ENCODE measurements at places on chromosomes 4 and X.

DNA sequence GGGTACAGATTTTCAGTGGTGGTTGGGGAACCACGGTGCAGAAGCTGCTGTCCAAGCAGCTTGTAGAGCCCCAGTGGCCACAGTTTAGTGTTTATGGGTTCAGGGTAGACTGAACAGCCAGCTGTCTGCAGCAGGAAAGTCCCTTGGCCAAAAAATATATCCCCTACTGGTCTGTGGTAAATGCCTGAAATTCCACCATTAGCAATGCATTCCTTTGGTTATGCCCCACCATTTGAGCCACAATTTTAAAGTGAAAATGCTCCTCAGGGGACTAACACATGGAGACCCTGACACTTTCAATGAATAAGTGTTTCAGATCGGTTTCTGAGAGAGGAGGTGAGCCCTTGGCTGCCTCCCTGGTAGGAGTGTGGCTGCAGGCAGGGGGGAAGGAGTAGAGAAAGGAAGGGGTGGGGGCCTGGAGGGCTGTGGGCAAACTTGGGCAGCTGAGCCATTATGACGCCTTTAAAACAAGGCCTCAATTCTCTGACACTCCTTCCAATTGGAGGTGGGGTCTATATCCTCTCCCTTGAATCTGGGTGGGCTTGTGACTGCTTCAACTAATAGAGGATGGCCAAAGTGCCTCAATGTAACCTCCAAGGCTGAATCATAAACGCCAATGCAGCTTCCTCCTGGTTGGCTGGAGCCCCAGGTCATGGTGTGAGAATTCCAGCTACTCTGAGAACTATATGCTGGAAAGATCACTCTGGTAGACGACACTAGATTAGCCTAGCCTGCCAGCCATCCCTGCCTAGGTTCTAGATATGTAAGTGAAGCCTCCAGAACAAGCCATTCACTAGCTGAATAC is 75.8 kb upstream of the ATP6AP2 start:
- no peak for DNase-seq

DNA sequence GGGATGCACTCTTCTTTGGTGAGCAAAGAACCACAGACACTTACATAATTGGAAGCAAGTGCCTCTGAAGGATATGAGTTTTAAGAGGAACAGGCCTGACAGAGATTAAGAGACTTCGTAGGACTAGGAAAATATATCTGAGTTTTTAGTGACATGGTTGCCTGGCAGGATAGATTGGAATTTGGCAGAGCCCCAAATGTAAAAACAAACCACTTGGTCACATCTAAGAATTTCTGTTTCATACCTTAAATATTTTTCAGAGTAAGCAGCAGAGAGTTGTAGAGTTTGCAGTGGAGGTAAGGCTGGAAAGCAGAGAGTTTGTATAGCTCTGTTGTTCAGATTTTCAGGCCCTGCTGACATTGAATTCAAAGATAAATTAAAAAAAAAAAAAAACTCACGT is 150.1 kb upstream of the MAGEB2 start:
- DNase-seq = no peak

DNA sequence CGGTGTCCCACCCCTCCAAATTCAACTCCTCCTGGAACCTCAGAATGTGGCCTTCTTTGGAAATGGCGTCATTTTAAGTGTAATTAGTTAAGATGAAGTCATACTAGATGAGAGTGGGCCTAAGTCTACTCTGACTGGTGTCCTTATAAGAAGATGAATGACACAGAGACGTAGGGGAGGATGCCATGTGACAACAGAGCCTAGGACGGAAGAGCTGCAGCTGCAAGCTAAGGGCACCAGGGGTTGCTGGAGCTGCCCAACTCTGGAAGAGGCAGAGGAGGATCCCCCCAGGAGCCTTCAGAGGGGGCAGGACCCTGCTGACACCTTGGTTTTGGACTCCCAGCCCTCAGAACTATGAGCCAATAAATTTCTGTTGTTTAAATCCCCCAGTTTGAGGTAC is 115.1 kb downstream of the STK32B start:
- DNase-seq = no peak

DNA sequence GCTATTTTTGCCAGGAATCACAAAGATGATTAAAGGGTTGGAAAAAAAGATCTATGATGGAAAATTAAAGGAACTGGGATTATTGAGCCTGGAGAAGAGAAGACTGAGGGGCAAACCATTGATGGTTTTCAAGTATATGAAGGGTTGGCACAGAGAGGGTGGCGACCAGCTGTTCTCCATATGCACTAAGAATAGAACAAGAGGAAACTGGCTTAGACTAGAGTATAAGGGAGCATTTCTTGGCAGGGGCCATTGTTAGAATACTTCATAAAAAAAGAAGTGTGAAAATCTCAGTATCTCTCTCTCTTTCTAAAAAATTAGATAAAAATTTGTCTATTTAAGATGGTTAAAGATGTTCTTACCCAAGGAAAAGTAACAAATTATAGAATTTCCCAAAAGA is 75.1 kb downstream of the NPNT start:
- no peak for DNase-seq

GRCh38 chr4:26360273-26360672 is 39.5 kb downstream of the RBPJ start:
- DNase-seq = no peak

DNA sequence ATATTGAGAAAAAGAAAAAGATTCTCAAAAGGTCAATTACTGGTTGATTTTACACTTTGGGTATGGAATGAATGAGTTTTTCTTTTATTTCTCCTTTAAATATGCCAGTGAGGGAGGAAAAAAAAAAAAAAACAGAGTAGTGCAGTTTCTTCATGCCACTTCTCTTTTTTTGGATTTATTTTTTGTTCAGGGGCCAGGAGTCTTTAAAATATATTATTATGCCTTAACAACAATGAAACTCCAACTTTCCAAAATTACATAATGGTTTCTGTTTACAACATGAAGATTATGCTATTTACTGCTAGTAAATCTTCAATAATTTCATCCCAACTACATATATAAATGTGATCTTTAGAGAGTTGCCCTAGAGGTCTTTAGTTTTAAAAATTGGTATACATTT is 31.9 kb downstream of the DTHD1 start:
- no peak for DNase-seq

- no peak for DNase-seq
These were observed 47.0 kb downstream of the FAT1 start for GRCh38 chr4:186676531-186677161.

DNA sequence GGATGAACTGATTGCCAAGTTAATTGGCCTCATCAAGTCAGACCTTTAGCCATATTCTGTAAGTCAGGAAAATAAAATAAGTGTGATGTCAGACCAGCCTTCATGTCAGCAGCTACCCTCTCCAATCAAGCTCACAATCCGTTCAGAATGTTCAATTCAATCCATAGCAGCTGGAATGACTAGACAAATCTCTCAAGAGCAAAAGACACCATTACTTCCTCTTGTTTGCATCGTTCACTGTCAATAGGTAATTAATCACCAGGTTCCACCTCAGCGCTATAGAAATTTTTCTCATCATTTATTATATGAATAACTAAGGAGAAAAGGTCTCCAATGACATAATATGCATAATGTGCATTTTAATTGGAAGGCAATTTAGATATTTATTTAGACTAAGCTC is 321.0 kb upstream of the GRIA3 start:
- DNase-seq = no peak

GRCh38 chr4:25163196-25163595 is 2.9 kb upstream of the SEPSECS start:
- DNase-seq = no peak

DNA sequence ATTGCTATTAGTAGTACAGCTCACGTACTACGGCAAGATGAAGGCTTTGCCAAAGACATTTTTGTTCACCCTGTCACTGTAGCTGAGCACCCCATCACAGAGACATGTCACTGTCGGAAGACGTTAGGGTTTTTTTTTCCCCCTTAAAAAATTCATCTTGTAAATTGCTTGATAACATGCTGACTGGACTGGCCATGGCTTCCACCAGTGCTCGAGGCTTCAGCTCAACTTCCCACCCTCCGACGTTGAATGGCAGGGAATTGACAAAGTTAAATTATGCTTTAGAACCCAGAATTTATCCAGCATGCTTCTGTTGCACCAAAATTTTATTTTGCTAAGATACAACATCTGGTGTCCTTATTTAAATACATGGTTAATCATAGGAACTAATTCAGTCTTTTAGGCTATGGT is 707 bp upstream of the OTUD4 start:
- no peak for DNase-seq

DNA sequence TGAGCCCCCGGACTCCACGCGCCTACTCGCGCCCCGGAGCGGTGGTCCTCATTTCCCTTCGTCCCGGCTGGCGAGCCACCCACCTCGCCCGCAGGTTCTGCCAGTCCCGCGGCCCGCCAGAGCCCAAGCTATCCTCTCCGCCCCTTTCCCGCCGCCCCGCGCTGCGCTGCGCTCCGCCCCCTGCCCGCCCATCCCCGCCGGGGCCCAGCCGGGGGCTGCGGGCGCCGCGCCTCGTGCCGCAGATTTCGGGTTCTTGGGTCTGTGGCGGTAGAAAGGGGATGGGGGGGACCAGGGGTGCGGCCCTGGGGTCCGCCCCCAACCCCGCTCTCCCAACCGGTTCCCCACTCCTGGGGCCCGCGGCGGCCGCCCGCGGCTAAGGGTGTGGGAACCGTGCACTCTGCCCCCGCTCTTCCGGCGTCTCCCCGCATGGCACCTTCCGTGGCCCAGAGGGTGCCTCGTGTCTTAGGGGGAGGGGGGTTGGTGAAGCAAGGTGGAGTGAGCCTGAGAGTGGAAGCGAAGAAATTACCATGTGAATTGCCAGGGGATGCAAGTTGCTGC is 650.8 kb upstream of the DIPK2B start:
- DNase-seq = no peak

GRCh38 chr4:139596034-139596683 is 40.1 kb upstream of the SETD7 start:
- no peak for DNase-seq

GRCh38 chrX:151970661-151971060 is 3.8 kb downstream of the GABRE start:
- DNase-seq = no peak

- no peak for DNase-seq
These were observed 56.7 kb downstream of the PCDH19 start for GRCh38 chrX:100353326-100353725.

DNA sequence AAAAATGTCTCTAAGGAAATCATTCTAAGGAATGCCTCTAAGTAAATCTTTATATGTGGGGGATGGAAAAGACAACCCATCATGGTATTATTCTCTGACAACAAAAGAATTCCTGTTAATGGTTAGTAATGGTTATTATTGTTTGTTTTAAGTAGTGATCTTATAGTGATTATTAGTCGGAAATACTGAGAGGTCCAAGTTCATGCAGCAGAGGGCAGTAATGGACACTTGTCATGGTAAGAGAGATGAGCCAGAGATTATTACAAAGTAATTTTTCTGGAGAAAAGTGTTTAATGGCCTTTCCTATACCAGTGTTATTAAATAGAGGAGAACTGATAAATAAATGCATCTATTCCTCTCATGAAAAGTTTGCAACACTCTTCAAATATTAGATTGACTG is 8.1 kb upstream of the DKK2 start:
- DNase-seq = no peak

GRCh38 chrX:24216037-24216436 is 66.5 kb downstream of the ZFX start:
- DNase-seq = no peak

- no peak for DNase-seq
These were observed 48.4 kb upstream of the SPANXN2 start for GRCh38 chrX:143768976-143769375.

DNA sequence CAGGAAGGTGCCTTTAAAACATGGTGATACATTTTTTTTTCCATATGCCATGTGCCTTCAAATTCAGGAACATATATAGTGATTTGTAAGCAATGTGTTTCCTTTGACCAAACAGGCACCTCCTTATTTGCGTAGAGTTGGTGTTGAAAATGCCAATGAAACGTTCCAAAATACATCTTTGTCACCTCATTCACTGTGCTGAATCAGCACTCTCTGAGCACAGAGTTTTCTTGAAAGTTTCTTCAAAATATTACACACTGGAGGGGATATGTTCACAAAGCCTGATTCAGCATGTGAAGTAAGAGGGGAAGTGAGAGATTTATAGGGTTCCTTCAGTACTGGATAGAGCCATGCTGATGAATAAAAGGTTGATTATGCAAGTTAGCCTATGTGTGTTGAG is 85.7 kb upstream of the PRR32 start:
- no peak for DNase-seq

DNA sequence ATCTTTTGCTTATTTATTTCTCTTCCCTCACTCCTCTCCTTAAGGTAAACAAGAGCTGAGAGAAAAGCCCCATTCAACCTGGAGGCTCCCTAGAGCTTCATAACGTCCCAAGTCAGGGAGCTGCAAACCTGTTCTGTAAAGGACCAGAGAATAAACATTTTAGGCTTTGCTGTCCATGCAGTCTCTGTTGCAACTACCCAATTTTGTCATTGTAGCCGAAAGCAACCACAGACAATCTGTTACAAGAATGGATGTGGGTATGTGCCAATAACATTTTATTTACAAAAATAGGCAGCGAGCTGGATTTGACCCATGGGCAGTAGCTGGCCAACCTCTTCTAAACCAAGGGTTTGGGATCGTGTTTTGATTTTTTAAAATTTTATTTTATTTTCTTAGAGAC is 71.3 kb upstream of the TBL1X start:
- no peak for DNase-seq

DNA sequence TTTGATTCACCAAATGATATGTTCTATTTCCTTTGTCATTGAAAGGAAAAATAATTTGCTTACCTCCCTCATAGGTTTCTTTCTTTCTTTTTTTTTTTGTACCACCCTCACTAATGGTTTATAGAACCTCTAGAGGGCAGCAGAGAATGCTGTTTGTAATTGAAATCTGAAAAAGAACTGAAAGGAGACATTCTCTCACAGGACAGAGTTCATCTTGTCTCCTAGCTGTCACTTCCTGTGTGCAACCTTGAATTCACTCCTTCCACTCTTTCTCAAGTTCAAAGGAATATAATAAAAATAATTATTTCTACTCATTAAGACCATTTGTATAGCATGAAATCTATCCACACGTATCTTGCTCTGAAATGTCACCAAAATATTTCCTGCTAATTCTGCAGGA is 51.0 kb downstream of the GUCY1B1 start:
- DNase-seq = no peak

GRCh38 chr4:74104145-74104544 is 5.2 kb upstream of the CXCL2 start:
- DNase-seq = no peak

DNA sequence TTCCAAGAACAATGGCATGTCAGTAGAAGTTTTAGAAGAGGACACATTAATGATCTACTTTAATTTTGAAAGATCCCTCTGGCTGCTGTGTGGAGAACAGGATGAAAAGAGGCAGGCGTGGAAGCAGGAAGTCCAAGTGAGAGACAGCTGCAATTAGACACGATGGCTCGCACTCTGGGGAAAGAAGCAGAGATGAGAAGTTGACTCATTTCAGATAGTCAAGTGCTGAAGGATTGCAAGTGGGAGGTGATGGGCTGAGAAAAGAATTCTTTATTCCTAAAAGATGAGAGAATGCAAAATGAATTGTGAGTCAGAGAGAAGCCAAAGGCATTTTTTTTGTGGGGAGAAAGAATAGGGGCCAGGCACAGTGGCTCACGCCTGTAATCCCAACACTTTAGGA is 16.5 kb downstream of the RXFP1 start:
- no peak for DNase-seq
